ENCODE measurements at places on chromosomes 7 and 10. TPM values are rescaled to one million over a fixed set of nuclear protein-coding genes. Genes with fewer than 3 reads are reported as not detected.

DNA sequence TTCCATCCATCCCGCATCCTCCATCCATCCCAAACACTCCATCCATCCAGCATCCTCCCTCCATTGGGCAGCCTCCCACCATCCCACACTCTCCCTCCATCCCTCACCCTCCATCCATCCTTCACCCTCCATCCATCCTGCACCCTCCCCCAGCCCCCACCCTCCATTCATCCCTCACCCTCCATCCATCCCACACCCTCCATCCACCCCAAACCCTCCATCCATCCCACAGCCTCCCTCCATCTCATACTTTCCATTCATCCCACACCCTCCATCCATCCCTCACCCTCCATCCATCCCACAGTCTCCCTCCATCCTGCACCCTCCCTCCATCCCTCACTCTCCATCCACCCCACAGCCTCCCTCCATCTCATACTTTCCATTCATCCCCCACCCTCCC, 60.4 kb downstream of the FOXI2 start:
- no peak overlapping the region for H3K4me3 ChIP-seq
- no peak overlapping the region for H3K27ac ChIP-seq
- H3K4me1 ChIP-seq = no peaks in the 10 kb centered on the region
- H3K36me3 ChIP-seq = no peaks in the 10 kb centered on the region
- DNase-seq = no peak
- 0 out of 2 replicates have a peak, but pooled peaks cover 1% of the 10 kb centered on the region for H3K27me3 ChIP-seq

DNA sequence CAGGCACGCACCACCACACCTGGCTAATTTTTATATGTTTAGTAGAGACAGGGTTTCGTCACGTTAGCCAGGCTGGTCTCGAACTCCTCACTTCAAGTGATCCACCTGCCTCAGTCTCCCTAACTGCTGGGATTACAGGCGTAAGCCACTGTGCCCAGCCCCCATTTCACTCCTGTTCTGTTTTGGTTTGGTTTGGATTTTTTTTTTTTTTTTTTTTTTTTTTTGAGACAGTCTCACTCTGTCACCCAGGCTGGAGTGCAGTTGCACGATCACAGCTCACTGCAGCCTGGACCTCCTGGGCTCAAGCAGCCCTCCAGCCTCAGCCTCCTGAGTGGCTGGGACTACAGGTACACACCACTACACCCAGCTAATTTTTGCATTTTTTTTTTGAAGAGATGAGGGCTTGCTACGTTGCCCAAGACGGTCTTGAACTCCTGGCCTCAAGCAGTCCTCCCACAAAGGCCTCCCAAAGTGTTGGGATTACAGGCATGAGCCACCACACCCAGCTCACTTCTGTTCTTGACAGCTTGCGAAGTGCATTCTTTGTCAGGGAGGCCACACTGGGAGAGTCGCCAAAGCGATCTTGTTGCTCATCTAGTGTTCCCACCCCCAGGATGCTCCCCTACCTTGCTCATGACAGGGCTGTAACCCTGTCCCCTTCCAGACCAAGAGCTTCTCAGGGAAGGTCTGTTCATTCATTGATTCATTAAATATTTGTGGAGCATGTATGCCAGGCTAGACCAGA, 229.1 kb downstream of the CUX1 start:
- no peaks in the 10 kb centered on the region for H3K36me3 ChIP-seq
- no peak overlapping the region for H3K27ac ChIP-seq
- DNase-seq = no peak
- no peaks in the 10 kb centered on the region for H3K27me3 ChIP-seq

GRCh38 chr10:34956756-34957155, 133.4 kb downstream of the CUL2 start:
- no peaks in the 10 kb centered on the region for H3K27me3 ChIP-seq
- H3K36me3 ChIP-seq = no peaks in the 10 kb centered on the region
- H3K27ac ChIP-seq = no peak overlapping the region
- DNase-seq = no peak
- no peaks in the 10 kb centered on the region for H3K4me1 ChIP-seq

DMBT1 gene
- total RNA-seq = 0.05 TPM

GRCh38 chr10:75456122-75456521, 24.7 kb downstream of the LRMDA start:
- H3K27ac ChIP-seq = no peak overlapping the region
- DNase-seq = no peak

DNA sequence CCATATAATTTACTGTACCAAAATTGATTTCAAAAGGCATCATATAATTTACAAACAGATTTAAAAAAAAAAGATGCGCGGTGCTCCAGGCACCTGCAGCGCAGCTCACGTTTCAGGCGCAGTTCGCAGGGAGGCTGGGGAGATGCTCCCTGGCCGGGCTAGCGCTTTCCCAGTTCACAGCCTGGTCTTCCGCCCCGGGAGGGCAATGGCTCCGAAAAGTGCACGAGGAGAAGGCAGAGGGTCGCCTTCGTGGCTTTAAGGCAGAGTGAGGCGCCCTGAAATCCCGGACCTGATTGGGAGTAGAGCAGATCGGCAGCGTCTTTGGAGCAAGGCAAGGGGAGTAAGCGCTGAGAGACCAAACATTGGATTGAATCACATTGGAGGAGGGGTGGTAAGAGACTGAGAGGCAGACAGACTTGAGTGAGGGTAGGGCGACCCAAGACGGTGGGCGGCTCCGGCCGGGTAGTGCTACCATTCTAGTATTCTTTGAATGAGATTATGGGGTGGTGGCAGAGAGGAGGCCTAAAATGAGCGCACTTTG, 1.5 kb downstream of the NEUROG3 start:
- no peak for DNase-seq
- no peak overlapping the region for H3K4me3 ChIP-seq
- H3K27me3 ChIP-seq = peaks cover 88% of the 10 kb centered on the region
- no peaks in the 10 kb centered on the region for H3K36me3 ChIP-seq
- H3K4me1 ChIP-seq = peaks cover 25% of the 10 kb centered on the region

DNA sequence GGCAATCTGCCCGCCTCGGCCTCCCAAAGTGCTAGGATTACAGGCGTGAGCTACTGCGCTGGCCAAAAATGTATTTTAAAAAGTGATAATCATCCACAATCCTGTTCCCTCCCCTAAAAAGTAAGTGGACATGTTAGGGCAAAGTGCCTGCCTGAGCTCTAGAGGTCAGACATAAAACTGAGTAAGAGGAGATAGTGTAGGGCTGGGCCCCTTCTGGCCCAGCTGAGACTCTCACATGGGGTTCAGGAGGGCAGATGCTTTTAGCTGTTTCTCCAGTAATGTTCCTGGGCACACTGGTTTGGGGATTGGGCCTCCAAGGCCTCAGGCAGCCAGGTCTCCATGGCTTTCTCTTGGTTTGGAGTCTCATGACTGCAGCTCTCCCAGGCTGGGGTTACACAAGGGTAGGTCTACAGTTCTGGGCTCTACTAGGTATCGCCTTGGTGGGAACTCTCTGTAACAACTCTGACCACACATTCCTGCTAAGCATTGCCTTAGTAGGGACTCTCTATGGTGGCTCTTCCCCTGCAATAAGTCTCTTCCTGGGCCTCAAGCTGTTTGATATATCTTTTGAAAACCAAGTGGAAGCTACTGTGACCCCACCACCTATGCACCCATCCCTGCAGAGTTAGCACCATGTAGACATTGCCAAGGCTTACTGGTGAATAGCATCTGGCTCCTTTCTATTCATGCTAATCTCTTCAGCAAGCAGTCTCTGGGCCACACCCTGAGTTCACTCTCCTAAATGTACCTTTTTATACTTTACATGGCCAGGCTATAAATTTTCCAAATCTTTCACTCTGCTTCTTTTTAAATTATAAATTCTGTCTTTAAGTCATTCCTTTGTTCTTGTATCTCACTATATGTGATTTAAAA, 6.9 kb upstream of the NUDCD3 start:
- no peak overlapping the region for H3K27ac ChIP-seq
- no peak overlapping the region for H3K4me3 ChIP-seq
- H3K36me3 ChIP-seq = no peaks in the 10 kb centered on the region
- H3K27me3 ChIP-seq = no peaks in the 10 kb centered on the region
- no peaks in the 10 kb centered on the region for H3K4me1 ChIP-seq
- DNase-seq = no peak

PLAU gene
- total RNA-seq = 305 TPM

DNA sequence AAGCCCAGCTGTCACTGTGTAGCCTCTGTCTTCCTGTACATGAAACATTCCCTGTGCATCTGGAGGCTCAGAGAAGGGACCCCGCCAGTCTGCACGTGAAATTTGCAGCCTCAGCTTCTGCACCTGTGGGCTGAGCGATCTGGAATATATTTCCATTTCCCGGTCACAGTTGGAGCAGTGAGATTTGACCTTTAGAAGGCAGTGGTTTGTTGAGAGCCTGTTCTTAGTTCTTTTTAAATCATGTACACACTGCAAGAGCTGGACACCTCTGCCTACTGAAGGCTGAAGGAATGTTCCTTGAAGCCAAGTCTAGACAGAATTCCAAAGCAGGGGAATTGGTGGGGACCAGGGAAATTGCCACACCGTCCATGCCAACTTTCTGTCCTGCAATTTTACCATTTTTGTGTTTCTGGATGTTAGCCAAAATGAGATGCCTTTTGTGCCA, 706.6 kb downstream of the INHBA start:
- H3K4me3 ChIP-seq = no peak overlapping the region
- DNase-seq = no peak
- no peaks in the 10 kb centered on the region for H3K4me1 ChIP-seq
- no peak overlapping the region for H3K27ac ChIP-seq

- H3K4me3 ChIP-seq = no peak overlapping the region
- DNase-seq = no peak
- no peak overlapping the region for H3K27ac ChIP-seq
- no peaks in the 10 kb centered on the region for H3K36me3 ChIP-seq
- no peaks in the 10 kb centered on the region for H3K4me1 ChIP-seq
These were observed 88.6 kb downstream of the USP6NL start for GRCh38 chr10:11522821-11523245.

Measured in Panc1 (cell line).